GM12878 (cell line): ENCODE measurements at places on chromosomes 7 and 10.

- no peak for DNase-seq
Observed at GRCh38 chr10:17037910-17038309, 91.7 kb downstream of the CUBN start.

DNA sequence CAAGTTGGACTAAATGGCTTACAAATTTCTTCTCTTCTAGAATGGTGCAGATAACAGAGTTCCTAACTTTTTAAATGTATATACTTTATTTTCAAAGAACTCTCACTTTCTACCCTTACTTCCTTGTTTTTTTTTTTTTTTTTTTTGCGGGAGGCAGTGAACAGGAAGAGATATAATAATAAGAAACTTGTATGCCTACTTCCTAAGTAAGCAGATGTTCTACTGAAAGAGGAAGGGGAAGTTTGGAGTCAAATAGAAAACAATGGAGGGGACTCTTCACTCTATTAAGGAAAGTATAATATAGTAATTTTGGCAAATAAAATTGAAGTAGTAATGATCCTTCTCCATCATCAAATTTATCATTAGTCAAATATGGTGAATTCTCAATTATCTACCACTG lies 754.0 kb downstream of the KCNMA1 start:
- DNase-seq: no peak

DNA sequence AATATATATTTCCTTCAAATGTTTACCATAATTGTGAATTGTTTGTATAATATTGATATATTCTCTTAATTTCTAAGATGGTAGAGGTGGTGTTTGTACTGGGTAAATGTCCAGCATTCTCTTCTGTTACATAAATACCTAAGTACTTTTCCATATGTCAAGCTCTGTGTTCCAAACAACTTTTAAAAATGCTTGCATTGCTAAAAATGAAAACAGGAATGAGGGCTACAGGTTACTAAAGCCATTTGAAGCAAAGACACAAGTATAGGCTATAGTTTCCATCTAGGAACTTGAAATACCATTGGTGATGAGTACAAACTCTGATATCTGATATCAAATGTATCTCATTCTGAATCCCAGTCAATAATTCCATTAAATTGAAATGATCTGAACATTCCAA lies 233.6 kb upstream of the SORCS1 start:
- DNase-seq: no peak

DNA sequence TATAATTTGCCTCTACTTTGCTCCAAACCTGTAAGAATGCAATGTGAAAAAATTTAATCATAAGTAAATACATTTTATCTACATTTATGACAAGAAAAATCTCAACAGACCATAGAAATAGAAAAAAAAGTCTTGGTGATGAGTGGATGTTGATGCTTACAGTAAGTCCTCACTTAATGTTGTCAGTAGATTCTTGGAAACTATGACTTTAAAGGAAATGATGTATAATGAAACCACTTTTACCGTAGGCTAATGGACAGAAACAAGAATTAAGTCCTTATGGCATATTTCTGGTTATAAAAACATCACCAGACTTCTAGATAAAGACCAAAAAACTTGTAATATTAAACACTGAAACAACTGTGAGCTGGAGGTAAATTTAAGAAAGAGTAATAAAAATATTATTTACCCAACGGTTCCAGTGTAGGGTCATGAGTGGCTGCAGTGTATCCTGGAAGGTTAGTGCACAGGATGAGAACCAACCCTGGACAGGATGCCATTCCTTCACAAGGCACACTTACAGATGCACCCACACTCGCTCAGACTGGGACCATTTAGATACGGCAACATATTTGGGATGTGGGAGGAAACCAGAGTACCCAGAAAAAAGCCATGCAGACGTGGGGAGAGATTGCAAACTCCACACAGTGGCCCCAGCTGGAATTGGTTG lies 76.3 kb downstream of the GLCCI1 start:
- DNase-seq: no peak

DNA sequence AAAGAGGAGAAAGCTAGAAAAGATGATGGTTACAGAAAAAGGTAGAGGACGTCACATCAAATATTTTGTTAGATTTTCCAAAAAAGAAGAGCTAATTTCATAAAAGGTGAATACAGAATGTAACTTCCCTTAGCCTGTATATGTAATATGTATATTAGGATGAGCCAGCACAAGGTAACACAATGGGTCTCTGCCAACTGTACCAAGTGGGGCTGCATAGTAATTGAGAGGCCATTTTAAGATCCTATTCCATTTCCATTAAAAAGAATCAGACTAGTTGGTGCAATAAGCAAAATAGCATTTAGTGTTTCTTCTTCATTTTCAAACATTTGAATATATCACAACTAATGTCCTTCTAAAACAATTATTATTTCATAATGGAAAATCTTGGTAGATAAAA lies 134.6 kb downstream of the SEMA3A start:
- DNase-seq: no peak

DNA sequence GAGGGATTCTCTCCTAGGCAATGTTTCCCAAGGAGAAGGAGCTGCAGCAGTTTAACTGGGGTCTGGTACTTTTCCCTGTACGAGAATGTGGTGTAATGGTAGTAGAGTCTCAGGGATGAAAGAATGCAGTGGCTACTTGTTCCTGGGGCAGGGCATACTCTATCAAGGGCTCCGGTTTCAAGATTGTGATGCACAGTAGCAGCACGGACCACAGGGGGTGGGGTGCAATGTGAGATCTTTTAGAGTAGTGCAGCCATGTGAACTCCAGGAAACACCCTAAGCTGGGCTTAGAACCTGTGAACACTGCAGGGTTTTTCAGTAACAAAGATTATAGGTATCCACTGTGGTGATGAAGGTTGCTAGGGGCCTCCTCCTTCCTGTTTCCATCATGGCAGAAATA lies 903.9 kb downstream of the NRG3 start:
- no peak for DNase-seq

DNA sequence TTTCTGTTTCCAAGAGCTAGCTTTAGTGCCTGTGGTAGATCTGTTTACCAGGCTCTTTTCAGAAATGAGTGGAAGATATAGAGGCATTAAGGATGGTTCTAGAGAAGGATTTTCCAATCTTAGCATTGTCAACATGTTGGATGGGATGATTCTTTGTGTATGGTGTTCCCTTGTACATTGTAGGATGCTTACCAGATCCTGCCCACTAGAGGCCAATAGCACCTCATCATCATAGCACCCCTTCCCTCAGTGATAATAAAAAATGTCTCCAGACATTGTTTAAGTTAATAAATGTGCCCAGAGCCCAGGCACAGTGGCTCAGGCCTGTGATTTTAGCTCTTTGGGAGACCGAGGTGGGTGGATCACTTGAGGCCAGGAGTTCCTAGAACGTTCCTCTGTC lies 121.2 kb downstream of the ANKRD30A start:
- DNase-seq: no peak
